ENCODE measurements at places on chromosomes 16 and 17.
A peak's percentile ranks its signal among the peaks of the same experiment; 100 is the strongest.

GRCh38 chr17:77145612-77146245 lies 5.0 kb downstream of the SEC14L1 start:
- DNase-seq: peak; percentile 93

GRCh38 chr16:87132361-87133014 lies 184.7 kb downstream of the C16orf95 start:
- no peak for DNase-seq

DNA sequence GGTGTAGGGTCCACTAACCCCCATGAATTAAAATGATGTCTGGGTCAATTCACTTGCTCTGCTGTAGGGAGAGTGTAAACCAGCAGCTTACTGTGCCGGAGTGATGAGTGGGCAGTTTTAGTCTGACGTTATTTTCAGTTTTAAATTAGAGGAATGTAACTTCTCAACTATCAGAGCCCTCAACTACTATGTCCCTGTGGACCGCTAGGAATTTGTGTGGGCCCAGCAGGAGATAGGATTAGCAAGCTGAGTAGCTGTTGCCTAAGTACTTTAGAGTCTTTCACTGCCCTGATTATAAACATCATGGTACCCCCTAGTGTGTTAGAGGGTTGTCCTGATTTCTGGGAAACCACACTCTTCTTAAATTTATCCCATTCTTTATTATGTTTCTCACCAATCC lies 11.4 kb downstream of the MARVELD3 start:
- no peak for DNase-seq

- no peak for DNase-seq
These were observed 27.3 kb downstream of the RNF213 start for GRCh38 chr17:80287806-80288567.

DNA sequence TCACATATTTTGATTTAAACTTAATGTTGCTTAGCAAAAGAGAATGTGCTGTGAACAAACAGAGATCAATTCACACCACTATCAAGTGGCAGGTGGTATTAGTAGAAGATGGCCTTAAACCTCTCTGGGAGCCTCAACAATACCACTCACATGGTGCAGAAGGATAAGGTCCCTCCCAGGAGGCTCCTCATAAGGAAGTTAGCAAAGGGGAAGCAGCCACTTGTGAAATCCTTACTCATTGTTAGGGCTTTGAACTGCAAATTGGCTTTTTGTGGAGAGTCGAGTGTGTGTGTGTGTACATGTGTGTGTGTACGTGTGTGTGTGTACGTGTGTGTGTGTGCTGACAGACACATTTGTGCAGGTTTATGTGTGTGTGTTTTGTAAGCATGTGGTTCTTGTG lies 48.9 kb upstream of the ASIC2 start:
- DNase-seq: no peak

DNA sequence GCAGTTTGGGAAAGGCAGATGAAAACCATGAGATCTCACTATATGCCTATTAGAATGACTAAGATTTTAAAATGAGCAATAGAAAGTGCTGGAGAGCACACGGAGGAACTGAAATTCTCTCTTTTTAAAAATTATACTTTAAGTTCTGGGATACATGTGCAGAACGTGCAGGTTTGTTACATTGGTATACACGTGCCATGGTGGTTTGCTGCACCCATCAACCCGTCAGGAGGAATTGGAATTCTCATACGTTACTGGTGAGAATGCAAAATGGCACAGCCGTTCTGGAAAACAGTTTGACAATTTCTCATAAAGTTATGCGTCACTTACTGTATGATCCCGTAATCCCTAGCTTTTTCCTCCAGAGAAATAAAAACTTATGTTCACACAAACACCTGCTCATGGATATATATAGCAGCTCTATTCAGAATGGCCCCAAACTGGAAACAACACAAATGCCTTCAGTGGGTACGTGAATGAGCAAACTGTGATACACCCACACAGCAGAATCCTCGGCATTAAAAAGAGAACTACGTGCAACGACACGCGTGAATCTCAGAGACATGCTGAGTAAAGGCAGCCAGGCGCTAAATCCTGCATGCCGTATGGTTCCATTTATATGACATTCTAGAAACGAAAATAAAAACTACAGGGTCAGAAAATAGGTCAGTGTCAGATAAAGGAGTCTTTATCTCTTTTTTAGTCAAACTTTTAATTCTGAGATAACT lies 11.8 kb downstream of the PIK3R6 start:
- no peak for DNase-seq

DNA sequence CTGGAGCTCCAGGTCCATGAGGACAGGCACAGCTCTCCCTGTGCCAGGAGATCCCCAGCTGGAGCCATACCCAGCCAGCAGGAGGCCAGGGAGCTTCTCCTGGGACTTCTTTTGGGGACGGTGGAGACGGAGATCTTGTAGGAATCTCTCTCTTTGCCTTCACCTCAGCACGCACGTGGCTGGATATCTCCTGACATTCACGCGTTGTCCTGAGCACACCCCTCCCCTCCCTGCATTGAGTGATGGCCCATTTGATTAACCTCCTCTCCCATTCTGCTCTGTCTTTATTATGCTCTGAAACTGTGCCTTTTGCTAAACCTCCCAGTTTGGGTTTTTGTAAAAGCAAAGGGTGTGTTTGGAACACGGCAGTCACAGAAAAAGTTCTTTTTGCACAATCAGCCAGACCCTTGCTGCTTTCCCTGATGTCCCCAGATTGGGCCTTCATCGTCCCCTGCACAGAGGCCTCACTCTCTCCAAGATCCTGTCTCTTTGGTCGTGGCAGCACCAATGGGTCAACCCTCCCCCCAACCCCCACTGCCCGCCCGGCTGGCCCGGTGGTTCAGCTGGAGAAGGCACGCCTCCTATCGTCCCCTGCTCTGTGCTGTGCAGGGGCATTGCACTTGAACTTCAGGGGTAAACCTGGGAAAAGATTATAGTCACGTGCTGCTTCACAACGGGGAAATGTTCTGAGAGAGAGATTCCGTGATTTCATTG lies 32.5 kb upstream of the LGALS9 start:
- no peak for DNase-seq

DNA sequence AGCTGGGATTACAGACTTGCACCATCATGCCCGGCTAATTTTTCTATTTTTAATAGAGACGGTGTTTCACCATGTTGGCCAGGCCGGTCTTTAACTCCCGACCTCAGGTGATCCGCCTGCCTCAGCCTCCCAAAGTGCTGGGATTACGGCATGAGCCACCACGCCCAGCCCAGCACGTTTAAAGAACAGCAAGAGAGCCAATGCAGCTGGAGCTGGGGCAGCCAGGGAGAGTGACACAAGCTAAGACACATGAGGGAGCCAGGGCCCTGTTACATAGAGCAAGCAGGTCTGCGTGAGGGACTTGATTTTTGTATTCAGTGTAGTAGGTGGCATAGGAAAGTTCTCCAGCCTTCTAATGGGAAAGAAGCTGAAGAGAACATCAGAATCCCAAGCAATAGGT lies 21.7 kb upstream of the GOSR2 start:
- DNase-seq: no peak

DNA sequence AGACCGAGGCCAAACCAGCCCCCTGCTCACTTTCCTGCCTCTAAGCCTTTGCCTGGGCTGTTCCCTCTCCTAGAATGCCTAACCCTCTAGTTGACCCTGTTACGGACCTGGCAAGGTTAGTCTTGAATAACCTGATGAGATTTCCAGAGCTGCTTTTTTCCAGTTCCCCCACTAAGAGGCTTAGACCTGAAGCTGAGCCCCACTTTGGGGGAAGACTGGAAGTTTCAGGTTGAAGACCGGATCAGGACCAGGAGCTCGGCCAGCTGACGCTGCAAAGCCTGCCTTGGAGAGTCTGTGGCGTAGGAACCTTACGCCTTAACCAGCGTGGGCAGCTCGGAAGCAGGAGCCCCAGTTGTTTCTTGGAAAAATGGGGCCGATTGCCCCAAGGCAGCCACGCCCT lies 129.8 kb downstream of the OR1D5 start:
- no peak for DNase-seq

- DNase-seq: no peak
These were observed 3.6 kb upstream of the TMEM92 start for GRCh38 chr17:50270435-50271362.

DNA sequence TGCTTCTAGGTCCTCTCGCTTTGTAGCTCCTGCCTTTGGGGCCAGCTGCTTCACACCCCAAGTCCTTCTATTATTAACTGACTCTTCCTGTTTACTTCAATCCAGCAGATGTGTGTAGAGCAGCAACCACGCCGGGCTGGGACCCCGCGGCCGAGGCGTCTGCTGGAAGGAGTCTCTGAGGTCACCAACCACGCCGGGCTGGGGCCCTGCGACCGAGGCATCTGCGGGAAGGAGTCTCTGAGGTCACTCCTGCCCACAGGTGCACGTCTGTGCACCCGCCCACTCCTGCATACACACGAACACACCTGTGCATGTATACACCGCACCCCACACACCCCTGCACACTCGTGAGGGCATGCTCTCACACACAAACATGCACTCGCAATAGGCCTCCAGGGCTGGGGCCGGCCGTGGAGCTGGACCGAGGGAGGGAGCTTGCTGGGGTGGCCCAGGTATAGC lies 7.8 kb upstream of the TEX19 start:
- DNase-seq: peak; percentile 98

DNA sequence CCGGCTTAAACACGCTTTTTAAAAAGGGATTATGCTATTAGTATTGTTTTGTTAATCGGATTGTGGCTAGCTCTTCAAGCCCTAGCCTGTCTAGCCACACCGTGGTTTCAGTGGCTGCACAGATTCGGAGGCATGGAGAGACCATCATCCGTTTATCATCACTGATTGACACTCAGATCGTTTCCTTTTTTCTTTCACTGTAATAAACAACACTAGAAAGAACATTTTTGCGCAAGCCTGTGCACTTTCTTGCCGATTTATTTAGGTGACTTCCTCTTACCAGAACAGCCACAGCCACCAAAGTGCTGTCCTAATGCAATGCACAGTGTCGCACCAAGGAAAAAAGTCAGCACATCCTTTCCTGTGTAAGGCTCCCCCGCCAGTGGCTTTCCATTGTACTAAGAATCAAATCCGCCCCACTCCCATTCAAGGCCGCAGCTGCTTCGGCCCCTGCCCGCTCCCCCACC lies 78.2 kb downstream of the CRISPLD2 start:
- no peak for DNase-seq

DNA sequence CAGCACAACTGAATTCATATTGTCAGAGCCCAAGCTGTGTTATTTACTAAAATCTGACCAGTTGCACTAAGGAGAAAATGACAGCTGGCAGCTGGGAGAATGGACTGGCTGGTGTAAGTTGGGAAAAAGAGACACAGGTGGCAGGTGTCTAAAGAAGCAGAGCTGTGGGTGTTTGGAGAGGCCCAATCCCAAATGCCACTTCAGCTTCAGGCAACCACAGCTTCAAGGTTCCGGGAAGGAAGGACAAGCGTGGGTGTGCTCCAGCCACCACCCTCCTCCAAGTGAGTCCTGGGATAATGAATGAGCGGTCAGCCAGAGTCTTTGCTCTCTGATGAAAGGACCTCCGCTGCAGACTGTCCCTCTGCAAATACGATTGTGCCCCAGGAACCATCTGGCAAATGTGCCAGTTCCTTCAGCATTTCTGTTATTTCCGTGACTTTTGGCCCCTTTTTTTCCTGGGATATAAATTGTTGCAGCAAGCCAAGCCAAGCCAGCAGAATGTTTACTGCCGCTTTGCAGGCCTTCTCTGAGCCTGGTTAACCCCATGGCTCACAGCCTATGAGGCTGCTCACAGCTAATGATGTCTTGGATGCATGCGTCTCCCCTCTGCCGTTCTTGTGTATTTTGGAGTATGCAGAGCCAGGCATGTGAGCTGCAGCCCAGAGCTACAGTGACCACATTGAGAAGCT lies 9.5 kb upstream of the RHBDL3 start:
- DNase-seq: no peak

DNA sequence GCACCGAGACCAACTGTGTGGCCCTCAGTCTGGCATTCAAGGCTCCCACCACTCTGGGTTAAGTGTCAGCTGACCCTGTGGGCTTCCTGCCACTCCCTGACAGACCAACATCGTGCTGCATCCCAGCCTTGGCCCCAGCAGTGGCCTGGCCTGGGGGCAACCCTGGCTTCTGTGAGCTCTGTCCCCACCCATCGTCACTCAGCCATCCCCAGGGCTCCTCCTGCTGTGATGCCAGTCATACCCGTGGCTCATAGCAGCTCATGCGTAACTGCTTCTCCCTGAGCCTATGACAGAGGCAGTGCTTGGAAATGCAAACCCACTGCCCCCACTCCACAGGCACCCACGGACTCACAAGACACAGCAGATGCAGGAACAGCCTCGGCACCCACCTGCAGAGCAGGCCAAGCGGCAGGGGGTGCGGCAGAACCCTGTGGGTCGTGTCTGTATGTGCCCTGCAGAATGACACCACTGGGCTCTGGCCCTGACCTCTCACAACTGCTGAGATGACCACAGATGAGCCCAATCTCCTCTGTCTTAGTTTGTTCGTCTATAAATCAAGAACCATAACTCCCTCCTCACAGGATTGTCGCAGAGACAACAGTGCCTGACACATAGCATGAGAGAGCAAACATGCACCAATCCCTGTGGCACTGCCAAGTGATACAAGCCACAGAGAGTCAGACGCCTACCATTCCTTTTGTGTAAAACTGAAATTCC lies 26.6 kb downstream of the PIEZO1 start:
- DNase-seq: no peak

- no peak for DNase-seq
These were observed 2.3 kb upstream of the PECAM1 start for GRCh38 chr17:64393000-64393402.
